ENCODE measurements at places on chromosomes 7 and 10.

DNA sequence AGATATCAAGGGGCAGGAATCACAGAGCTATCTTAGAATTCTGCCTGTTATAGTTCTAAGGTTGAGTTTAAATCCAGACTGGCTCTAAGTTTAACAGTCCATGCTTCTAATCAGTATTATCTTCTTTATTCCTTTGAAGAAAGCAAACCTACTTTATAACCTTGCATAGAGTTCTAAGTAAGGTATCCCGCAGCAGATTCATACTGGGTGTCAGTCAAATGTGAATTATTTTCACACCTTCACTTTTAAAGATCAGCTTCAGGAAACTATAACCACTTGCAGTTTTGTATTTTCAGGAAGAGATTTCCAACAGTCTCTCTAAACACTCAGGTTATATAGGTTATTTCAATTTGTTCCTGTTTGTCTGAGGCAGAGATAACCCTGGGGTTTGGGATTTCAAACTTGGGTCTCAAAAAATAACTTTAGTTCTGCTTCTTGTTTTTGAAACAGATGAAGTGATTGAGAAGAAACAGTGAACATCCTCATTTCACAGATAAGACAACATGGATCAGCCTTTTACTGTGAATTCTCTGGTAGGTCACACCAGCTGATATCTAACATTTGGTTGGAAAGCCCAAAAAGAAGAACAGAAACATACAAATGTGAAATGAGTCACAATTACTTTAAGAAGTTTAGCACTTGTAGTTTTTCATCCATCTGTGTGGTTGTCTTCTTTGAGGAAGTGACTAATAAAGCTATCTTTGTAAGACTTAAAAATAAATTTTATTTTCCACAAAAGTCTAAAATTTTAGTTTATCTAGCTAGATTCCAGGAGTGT, 21.4 kb downstream of the STAMBPL1 start:
- DNase-seq: no peak

GRCh38 chr10:35216303-35216905, 89.8 kb downstream of the CREM start:
- DNase-seq: no peak

DNA sequence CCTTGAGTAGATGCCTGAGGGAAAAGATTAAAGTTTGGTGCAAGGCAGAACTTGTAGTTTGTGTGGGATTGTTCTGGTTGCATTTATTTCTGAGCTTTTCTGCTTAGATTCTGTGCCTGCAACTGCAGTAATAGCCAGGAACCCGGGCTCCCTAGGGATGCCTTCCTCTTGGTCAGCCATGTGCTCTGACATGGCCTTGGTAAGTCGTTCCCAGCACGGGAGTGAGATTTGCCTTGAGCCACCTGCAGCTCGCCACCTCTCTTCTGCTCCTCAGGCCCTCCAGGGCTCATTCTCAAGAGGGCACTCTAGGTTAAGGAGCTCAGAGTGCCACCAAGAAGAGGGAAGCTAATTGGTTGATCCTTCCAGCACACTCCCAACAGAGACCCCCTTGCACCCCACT, 350.6 kb upstream of the MKI67 start:
- DNase-seq: no peak

- DNase-seq: no peak
Observed at GRCh38 chr10:51203359-51203758, 129.1 kb downstream of the PRKG1 start.
